ENCODE measurements at places on chromosomes 6 and 20.

GRCh38 chr20:58755766-58756449, 63.3 kb downstream of the NPEPL1 start:
- DNase-seq, result no peak

DNA sequence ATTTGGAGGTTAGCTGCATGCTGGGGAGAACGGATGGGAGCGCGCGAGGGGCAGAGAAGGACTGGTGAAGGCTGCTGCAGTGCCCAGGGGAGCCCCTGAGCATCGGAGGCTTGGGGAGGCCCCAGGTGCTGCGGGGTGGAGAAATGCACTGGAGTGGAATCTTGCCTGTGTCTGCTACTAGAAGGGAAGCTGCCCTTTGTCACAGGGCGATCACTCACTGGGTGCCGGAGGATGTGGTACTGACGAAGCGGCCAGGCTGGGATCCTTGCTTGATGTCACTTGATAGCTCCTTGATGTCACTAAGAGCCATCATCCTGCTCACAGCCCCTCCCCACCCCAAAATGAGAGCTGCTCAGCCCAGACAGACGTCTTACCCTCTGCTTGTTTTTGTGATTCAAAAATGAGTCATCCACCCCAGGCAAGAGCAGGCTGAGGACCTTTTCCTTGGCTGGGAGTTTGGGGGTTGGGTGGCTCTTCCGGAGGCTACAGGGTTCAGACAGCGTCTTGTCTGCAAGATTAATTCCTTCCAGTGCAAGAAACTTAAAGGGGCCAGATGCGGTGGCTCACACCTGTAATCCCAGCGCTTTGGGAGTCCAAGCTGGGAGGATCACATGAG, 62.6 kb upstream of the PMEPA1 start:
- DNase-seq, result peak; percentile 25

- DNase-seq, result no peak
Observed at GRCh38 chr6:112203577-112204349, 50.6 kb downstream of the LAMA4 start.

DNA sequence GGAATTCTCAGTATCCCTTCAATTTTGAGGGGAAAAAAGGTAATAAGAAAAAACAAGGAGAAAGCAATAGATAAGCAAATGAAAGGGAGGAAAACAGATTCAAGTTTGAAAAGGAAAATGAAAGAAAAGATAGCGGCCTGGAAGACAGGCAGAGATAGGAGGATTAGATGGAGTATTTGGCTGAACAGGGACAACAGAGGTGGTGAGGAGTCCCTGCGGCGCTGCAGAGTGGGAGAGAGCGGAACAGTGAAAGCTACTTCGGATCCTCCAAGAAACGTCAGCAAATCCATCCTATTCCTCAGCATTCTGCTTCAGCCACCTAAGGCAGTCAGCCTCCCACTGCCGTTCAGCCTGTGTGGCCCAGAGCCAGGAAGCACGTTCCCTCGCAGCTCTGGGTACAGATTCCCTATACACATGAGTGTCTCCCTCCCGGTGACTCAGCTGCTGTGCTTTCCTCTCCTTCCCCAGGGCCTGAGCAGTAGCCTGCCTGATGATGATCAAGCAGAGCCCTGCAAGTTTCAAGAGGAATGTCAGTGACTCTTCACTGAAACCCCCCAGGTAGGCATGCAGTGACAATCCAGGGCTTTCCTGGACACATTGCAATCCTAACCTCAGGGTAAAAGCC, 43.4 kb upstream of the CDYL start:
- no peak for DNase-seq

GRCh38 chr6:53702316-53702715, 36.8 kb upstream of the KLHL31 start:
- no peak for DNase-seq

- no peak for DNase-seq
Observed at GRCh38 chr20:58908221-58908620, 55.7 kb downstream of the GNAS start.

GRCh38 chr6:150302520-150303176, 66.2 kb upstream of the IYD start:
- no peak for DNase-seq

DNA sequence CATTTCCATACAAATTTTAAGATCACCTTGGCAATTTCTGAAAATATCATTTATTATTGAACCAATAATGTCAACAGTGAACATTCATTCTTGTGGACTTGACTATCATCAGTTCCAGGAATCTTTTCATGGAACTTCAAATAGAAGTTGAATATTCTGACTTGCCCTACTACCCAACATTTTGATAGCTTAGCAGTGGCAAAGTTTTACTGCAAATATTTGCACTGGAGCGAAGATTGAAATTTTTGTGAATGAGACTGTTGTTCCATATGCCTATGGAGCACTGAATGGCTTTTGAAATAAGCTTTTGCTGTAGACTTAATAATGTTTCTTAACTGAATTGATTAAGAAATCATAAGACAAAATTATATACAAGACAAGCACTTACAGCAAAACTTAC, 23.6 kb downstream of the BEND6 start:
- DNase-seq, result no peak
